Hematopoietic multipotent progenitor cell treated with erythropoietin and hydrocortisone succinate and interleukin-3 and kit ligand, for 6 days (in vitro differentiated cells): ENCODE measurements at places on chromosomes 11 and 22.
A peak's percentile ranks its signal among the peaks of the same experiment; 100 is the strongest.

GRCh38 chr22:32836280-32837123, 35.0 kb downstream of the TIMP3 start:
- peak; percentile 75 for DNase-seq

- peak; percentile 36 for DNase-seq
These were observed 43.8 kb downstream of the CHRDL2 start for GRCh38 chr11:74687237-74688023.

GRCh38 chr11:3370311-3370870, 8.6 kb downstream of the ZNF195 start:
- DNase-seq = no peak

DNA sequence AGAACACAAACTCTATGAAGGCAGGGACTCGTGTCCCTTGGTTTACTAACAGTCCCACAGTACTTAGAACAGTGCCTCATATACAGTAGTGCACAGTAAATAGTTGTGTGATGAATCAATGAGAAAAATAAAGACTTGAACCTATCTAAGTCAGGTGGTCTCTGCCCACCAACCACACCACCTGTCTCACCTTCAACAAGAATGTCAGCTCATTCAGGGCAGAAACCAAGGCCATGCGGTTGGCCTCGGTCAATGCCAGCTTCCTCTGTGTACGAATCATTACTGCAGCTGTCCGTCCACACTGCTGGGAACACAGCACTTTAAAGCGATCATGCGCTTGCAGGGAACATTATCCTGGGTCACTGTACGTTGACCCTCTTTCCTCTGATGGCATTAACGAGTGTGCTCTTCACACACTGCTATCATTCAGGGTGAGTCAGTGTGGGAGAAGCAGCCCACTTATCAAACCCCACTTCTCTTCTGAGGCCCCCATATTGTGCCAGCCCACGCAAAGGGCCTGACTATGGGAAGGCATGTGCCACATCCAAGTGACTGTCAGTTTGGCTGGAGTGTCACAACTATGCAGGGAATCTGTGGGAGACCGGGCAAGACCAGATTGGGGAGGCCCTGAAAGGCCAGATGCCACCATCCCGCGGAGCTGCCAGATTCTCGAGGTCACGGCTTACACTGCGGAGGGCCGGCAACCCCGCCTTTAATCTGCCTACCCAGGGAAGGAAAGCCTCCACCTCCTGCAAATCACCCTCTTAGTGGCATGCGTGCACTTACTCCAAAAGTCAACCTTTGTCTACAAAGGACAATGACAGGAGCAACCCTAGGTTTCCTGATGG, 36.1 kb downstream of the LARGE1 start:
- no peak for DNase-seq

- no peak for DNase-seq
These were observed 20.8 kb downstream of the VPS37C start for GRCh38 chr11:61140416-61140815.

DNA sequence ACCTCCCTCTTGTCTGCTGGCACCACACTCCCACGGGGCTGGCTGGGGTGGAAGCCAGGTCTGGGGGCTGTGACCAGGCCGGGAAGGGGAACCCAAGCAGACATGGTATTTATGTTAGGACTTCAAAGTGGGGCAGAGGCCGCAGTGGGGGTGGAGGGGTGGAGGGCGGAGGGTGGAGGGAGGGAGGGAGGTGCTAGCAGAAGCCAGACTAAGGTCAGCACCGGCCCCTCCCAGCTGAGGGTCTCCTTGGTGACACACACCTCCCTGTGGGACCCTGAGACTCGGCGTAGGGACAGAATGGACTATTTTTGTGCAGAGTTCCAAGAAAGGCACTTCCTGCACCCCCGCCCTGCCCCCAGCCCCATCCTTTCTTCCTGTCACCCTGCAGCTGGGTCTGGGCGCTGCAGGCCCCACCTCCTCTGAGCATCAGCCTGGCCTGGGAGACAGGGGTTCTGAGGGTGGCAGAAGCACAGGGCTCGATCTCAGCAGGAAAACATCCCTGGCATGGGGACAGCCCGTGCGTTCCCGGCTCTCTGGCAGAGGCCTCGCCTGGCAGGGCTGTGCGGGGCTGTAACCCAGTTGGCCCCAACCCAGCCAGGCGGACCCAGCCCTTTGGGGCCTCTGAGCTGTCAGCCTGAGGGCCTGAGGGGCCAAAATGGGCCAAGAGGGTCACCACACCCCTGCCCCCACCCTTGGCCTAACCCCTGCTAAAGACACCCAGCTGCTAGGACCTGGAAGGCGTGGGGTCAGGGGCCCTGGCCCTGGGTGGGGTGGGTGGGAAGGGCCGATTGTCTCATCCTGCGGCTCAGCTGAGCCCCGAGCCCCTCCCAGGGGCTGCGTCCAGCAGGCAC, 9.6 kb upstream of the CD248 start:
- DNase-seq = no peak

- DNase-seq = no peak
These were observed 1248.0 kb upstream of the CNTN5 start for GRCh38 chr11:97772705-97773104.

- no peak for DNase-seq
These were observed 38.7 kb downstream of the CHKA start for GRCh38 chr11:68082481-68082880.

DNA sequence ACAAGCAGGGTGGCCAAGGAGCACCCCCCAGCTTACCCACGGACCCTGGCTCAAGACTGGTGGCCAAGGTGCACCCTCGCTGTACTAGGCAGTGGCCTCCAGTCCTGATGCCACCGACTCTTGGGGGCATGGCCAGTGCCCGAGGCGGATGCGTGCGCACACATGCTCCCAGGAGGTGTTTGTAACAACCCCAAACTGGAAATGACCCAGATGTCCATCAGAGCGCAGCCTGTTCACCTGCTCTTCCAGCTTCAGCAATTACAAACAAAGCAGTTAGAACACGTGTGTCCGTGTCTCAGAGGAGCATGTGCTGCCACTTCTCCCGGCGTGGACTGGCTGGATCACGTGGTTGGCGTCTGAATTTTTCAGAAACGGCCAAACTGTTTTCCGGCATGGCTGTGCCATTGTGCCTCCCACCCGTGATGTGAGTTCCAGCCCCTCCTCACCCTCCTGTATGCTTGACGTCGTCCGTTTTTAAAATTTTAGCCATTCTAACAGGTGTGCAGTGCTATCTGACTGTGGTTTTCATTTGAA, 7.1 kb upstream of the MUC6 start:
- no peak for DNase-seq

GRCh38 chr11:124961972-124962609, 8.1 kb downstream of the CCDC15 start:
- DNase-seq = peak; percentile 88

DNA sequence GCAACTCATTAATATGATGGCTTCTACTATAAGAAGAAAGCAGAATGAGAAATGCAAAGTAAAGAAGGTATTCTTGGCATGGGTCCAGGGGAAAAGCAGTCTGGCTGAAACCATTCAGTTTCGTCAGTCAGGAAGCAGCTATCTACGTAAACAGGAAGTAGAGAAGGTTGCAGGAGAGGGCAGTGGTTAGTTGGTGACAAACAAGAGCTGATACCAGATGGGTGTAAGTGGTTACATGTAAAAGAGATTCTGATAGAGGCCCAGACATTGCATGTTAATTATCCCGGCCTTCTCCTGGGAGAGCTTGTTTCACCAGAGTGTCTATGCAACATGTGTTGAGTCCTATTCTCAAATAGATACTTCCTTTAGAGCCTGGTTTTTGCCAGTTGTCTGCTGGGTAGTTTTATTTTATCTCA, 58.4 kb upstream of the PSMA1 start:
- peak; percentile 89 for DNase-seq

- DNase-seq = no peak
These were observed at the start of gene DKK3 for GRCh38 chr11:12007769-12008737. TSS of gene DKK3 (minus strand) at chr11:12008626. CDS start at chr11:12008582, 44 bp downstream.

GRCh38 chr11:73308003-73308960, at the start of gene ARHGEF17:
TSS of gene ARHGEF17 (plus strand) at chr11:73308276. CDS start at chr11:73308639, 363 bp downstream.
- no peak for DNase-seq

DNA sequence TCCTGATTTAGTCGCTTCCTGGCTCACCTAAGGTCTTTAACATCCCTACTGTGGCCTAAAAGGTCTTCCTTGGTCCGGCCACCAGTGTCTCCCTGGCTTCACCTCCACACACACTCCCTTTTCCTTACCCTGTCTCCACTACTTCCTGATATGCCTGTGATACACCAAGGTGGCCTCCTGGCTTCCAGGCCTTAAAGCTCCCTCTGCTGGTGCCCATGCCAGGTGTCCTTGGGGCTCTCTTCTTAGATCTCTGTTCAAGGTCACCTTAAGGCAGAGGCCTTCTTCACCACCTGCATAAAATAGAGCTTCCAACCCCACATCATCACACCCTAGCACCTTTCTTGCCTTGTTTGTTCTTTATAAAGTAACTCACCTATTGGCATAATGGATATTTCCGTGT, 787.7 kb downstream of the NTM start:
- peak; percentile 31 for DNase-seq

DNA sequence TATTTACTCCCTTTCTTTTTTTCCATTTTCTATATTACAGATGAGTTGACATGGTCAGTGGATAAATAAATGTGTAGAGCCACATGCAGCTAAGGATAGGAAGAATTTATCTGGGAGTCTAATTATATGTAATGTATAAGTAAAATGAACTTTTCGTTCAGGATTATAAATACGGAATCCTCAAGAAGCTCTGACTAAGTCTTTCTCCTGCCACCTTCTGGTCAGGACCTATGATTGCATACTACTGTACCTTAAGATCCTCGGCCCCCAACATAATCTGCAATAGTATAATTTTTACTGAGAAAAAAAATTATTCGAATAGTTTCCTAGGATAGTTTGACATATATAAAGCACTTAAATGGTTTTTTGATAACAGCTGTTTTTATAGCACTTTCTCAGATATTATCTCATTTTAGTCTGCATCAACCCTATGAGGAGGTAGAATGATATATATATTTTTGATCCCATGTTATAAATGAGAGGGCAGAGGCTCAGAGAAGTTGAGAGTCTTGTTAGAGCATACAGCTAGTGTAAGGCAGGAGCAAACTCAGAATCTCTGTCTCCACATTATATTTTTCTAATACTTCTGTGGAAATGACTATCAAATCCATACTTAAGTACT, 36.1 kb downstream of the CCDC90B start:
- peak; percentile 81 for DNase-seq

DNA sequence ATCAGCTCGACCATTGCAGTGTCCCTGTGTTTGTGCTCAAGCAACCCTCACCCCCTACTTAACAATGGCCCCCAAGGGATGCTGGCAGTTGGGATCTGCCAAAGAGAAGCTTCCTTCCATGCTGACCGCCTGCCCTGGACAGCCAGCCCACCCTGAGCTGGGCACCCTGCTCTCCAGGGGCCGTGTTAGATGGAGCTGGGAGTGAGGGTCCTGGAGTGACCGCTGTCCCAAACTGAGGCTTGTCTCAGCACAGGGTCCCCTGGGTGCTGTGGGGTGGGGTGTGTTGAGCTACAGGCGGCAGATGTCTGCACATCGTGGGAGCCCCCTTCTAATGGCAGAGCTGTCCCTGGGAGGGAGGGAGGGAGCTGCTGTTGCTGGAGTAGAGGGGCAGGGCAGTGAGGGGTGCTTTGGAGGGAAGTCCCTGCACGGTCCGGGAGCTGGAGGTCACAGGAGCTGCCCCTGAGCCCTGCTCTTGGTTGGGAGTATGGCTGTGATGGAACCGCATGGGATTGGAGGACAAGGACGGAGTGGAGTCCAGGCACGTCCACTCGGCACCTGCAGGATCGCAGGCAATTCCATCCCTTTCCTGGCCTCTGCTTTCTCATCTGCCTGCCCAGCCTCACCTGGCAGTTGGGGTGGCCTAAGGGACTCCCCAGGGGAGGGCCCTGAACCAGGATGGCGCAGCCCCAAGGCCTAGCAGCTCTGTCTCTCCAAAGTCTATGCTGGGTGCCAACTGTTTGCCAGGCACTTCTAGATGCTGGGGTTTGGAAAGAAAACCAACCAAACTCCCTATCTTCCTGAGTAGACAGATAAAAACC, 126.3 kb downstream of the ARHGAP8 start:
- no peak for DNase-seq

GRCh38 chr11:129077191-129077590, 114.9 kb downstream of the ARHGAP32 start:
- DNase-seq = no peak

DNA sequence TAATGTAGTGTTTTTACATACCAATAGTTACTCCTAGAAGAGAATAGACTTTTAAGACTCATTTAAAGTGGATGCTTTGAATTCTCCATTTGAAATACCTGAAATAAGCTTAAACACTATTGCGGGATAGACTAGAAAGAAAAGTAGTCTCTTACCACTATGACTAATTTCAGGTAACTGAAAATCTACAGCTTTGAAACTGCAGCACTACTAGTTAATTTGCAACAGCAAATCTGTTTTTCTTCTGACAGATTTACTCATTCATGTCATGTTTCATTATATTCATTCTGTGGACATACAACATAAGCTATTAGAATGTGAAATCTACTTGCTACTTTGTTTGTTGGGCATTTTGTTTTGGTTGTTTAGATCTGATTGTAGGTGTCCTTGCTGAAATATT, 153.6 kb downstream of the MAML2 start:
- no peak for DNase-seq

GRCh38 chr22:19285831-19286230, 5.7 kb downstream of the CLTCL1 start:
- DNase-seq = no peak

- no peak for DNase-seq
These were observed 109.2 kb upstream of the GAL start for GRCh38 chr11:68575025-68575665.

- DNase-seq = no peak
These were observed 13.1 kb downstream of the LARGE2 start for GRCh38 chr11:45935349-45936064.

DNA sequence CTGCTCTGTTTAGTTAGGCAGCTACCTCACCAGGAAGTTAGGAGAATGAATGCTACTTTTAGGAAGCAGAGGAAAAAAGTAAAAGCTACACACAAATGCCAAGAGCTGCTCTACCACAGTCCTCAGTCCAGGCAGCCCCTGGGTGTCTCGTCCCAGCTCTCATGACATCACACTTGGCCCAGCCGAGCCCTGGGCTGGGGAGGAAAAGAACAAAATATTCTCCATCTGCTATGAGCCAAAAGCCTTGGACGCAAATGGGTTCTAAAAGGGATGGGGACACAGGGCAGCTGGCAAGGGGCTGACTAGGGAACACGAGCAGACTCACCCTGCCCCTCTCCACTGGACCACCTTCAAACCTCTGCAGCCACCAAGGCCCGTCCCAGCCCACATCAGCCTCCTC, 26.1 kb downstream of the TMEM184B start:
- DNase-seq = no peak

DNA sequence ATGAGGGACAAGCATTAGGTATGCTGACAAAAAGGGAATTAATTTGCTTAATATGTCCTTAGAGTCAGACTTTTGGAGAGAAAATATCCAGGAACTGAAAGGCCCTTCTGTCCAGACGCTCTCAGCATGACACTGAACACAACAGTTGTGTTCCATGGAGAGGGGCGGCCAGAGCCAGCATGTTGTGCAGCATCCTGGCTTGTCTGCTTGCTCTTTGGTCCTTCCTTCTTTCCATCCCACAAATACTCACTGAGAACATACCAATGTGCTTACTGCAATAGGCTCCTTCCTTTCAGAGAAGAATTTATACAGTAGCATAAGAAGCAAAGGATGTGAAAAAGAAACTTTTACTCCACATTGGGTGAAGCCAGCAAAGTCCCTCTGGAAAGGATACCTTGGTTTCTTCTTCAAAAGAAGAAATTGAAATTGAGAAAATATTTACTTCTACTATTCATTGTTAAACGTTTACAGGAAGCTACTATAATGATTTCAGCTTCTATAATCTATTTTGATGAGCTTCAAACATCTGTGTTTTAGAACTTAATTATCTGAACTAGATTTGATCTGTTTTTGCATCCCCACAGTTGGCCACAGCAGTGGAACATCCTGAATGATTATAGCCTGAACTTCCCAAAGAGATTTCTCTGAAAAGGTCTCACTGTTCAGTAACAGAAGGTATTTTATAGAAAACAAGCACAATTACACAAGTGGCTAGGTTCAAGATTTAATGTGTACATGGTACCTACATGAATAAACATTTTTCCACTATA, 304.1 kb upstream of the PITPNB start:
- DNase-seq = no peak
